Activated naive CD8-positive, alpha-beta T cell treated with anti-CD3 and anti-CD28 coated beads, Interleukin-2, amount 50 U/mL, for 24 hours (primary cell): ENCODE measurements at places on chromosomes 12 and 14.

DNA sequence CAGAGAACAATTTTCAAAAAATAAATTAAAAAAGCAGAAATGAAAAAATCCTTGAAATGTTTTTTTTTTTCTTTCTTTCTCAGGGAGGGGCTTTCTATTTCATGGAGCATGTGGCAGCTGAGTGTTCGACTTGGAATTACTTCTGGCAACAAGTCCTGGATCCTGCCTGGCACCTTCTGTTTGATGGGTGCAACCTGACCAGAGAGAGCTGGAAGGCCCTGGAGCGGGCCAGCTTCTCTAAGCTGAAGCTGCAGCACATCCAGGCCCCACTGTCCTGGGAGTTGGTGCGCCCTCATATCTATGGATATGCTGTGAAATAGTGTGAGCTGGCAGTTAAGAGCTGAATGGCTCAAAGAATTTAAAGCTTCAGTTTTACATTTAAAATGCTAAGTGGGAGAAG is 22.5 kb upstream of the HIGD1C start:
- H3K27me3 ChIP-seq, result no peaks in the 10 kb centered on the region
- no peak for DNase-seq
- peaks cover 32% of the 10 kb centered on the region for H3K4me1 ChIP-seq

- peaks cover 3% of the 10 kb centered on the region for H3K36me3 ChIP-seq
- H3K27ac ChIP-seq, result peak overlapping the region; percentile 98
- DNase-seq, result peak; percentile 62
- peaks cover 84% of the 10 kb centered on the region for H3K4me1 ChIP-seq
- H3K27me3 ChIP-seq, result peaks cover 2% of the 10 kb centered on the region
Observed at GRCh38 chr14:89429199-89430181, 12.5 kb upstream of the FOXN3 start.

GRCh38 chr14:61080591-61081010 is 99.6 kb downstream of the SLC38A6 start:
- H3K27ac ChIP-seq, result no peak overlapping the region
- H3K4me3 ChIP-seq, result no peak overlapping the region
- no peak for DNase-seq
- H3K4me1 ChIP-seq, result no peaks in the 10 kb centered on the region
- no peaks in the 10 kb centered on the region for H3K27me3 ChIP-seq

DNA sequence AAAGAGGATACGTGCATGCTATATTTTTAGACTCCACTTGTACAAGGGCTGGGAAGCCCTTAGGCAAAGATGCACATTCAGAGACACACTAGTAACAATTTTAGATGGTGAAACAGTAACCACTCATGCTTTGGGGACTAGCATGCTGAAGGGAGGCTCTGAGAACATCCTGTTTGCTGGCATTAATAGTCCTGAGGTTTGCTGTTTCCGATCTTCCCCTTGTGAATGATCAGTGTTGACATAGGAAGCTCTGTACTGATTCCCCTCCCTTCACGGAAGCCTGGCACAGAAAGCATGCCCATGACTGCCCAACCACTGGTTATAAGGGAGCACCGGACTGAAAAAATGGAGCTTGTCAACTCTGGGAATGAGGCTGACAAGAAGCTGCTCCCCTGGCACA is 164.6 kb downstream of the GCH1 start:
- H3K27ac ChIP-seq, result peak overlapping the region; percentile 82
- DNase-seq, result no peak
- H3K27me3 ChIP-seq, result no peaks in the 10 kb centered on the region
- peaks cover 14% of the 10 kb centered on the region for H3K36me3 ChIP-seq
- H3K4me3 ChIP-seq, result peak overlapping the region; percentile 48
- peaks cover 83% of the 10 kb centered on the region for H3K4me1 ChIP-seq

- no peak overlapping the region for H3K4me3 ChIP-seq
- no peaks in the 10 kb centered on the region for H3K4me1 ChIP-seq
- no peaks in the 10 kb centered on the region for H3K27me3 ChIP-seq
- no peak for DNase-seq
- no peaks in the 10 kb centered on the region for H3K36me3 ChIP-seq
Observed at GRCh38 chr14:29391801-29392200, 535.8 kb downstream of the PRKD1 start.

GRCh38 chr14:93112891-93113677 is 2.6 kb downstream of the ITPK1 start:
- no peaks in the 10 kb centered on the region for H3K27me3 ChIP-seq
- peak; percentile 80 for DNase-seq
- H3K4me3 ChIP-seq, result peak overlapping the region; percentile 83
- no peaks in the 10 kb centered on the region for H3K36me3 ChIP-seq
- peaks cover 53% of the 10 kb centered on the region for H3K4me1 ChIP-seq
- H3K27ac ChIP-seq, result peak overlapping the region; percentile 84

DNA sequence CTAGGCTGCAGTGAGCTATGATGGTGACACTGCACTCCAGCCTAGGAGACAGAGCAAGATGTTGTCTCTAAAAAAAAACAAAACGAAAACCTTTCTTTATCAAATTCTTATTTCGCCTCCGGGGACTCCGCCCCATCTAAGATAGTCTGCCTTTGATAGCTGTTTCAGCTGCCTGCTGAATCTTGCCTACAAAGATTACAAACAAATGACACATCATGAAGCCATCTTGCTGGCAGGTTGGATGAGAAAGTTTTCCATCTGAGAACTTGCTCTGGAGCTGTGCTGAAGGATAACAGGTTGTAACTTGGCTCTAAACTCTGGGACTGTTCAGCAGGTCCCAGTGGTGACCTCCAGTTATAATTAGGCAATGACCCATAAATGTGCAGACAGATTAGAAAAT is 41.8 kb upstream of the AEBP2 start:
- H3K4me3 ChIP-seq, result no peak overlapping the region
- H3K27ac ChIP-seq, result no peak overlapping the region
- no peaks in the 10 kb centered on the region for H3K36me3 ChIP-seq
- no peaks in the 10 kb centered on the region for H3K4me1 ChIP-seq

- DNase-seq, result no peak
- H3K4me3 ChIP-seq, result no peak overlapping the region
- H3K36me3 ChIP-seq, result no peaks in the 10 kb centered on the region
- H3K27ac ChIP-seq, result no peak overlapping the region
Observed at GRCh38 chr12:40229690-40230651, 5.2 kb downstream of the LRRK2 start.

- H3K36me3 ChIP-seq, result no peaks in the 10 kb centered on the region
- peak; percentile 51 for DNase-seq
- H3K4me3 ChIP-seq, result no peak overlapping the region
- H3K4me1 ChIP-seq, result peaks cover 13% of the 10 kb centered on the region
- no peak overlapping the region for H3K27ac ChIP-seq
- H3K27me3 ChIP-seq, result peaks cover under 1% of the 10 kb centered on the region
Observed at GRCh38 chr12:52865090-52865944, 16.5 kb upstream of the KRT78 start.

GRCh38 chr14:44989497-44990440 is 27.8 kb downstream of the TOGARAM1 start:
- H3K4me3 ChIP-seq, result no peak overlapping the region
- no peak for DNase-seq
- peaks cover 9% of the 10 kb centered on the region for H3K4me1 ChIP-seq
- peaks cover 16% of the 10 kb centered on the region for H3K36me3 ChIP-seq
- no peak overlapping the region for H3K27ac ChIP-seq

DNA sequence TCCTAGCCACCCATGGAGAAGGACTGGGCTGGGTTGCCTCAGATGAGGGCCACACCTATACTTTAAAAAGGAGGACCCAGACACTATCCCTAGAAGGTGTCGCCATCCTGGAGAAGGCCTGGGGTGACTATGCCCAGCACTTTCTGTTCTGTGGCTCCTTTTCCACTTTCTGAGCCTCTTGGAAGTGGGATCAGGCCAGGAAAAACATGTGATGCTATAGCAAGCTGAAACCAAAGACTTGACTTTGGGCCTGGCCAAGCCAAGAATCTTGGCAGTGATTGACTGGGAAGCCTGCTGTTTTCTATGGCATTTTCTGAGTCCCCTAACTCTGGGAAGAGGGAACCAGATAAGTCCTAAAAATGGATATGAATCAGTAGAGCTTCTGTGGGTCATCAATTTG is 332.3 kb downstream of the ZFP36L1 start:
- H3K36me3 ChIP-seq, result no peaks in the 10 kb centered on the region
- H3K4me3 ChIP-seq, result no peak overlapping the region
- H3K27ac ChIP-seq, result no peak overlapping the region
- H3K4me1 ChIP-seq, result peaks cover 8% of the 10 kb centered on the region
- H3K27me3 ChIP-seq, result no peaks in the 10 kb centered on the region

- no peak overlapping the region for H3K27ac ChIP-seq
- no peaks in the 10 kb centered on the region for H3K4me1 ChIP-seq
- H3K36me3 ChIP-seq, result peaks cover 3% of the 10 kb centered on the region
- peaks cover 5% of the 10 kb centered on the region for H3K27me3 ChIP-seq
- no peak for DNase-seq
Observed at GRCh38 chr12:30882706-30883105, 43.8 kb upstream of the TSPAN11 start.

- no peak overlapping the region for H3K4me3 ChIP-seq
- H3K4me1 ChIP-seq, result no peaks in the 10 kb centered on the region
- DNase-seq, result no peak
- peaks cover 41% of the 10 kb centered on the region for H3K36me3 ChIP-seq
- H3K27ac ChIP-seq, result no peak overlapping the region
Observed at GRCh38 chr12:123643911-123644310, 10.3 kb downstream of the GTF2H3 start.

GRCh38 chr12:109715310-109716091 is 1.9 kb downstream of the FAM222A start:
- H3K4me3 ChIP-seq, result peak overlapping the region; percentile 32
- no peaks in the 10 kb centered on the region for H3K36me3 ChIP-seq
- H3K27me3 ChIP-seq, result peaks cover 49% of the 10 kb centered on the region
- DNase-seq, result peak; percentile 16
- no peak overlapping the region for H3K27ac ChIP-seq
- peaks cover 4% of the 10 kb centered on the region for H3K4me1 ChIP-seq
